SJSA1 (cell line): ENCODE measurements at places on chromosomes 16 and 17. TPM values are rescaled to one million over a fixed set of nuclear protein-coding genes. Genes with fewer than 3 reads are reported as not detected.

LLGL1 gene
- total RNA-seq: 15.9 and 19.3 TPM in 2 replicates

SAP30BP gene
- total RNA-seq: 90.5 and 208 TPM in 2 replicates

ASB16 gene
- total RNA-seq: not detected in 2 replicates

- DNase-seq: peak; percentile 43
Measured at GRCh38 chr17:43667947-43668348, 6.2 kb upstream of the MEOX1 start.

- no peak for DNase-seq
Measured at GRCh38 chr16:73056921-73057290, 9.0 kb upstream of the ZFHX3 start.

DNA sequence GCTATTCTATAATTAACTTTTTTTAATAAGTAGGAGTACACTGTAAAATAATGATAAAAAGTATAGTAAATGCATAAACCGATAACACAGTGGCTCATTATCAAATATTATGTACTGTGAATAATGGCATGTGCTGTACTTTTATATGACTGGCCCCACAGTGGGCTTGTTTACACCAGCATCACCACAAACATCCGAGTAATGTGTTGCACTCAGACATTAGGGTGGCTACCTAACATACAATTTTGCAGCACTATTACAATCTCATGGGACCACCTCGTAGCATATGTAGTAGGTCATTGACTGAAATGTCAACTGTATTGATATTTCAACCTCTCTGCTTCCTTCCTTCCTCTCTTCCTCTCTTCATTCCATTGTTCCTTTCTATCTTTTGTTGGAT, 51.7 kb downstream of the TBX4 start:
- DNase-seq: peak; percentile 73

NFAT5 gene
- total RNA-seq: 8.3 and 9.0 TPM in 2 replicates

RND2 gene
- total RNA-seq: 0.03 TPM in 1 of 2 replicates, not detected in the other

DNA sequence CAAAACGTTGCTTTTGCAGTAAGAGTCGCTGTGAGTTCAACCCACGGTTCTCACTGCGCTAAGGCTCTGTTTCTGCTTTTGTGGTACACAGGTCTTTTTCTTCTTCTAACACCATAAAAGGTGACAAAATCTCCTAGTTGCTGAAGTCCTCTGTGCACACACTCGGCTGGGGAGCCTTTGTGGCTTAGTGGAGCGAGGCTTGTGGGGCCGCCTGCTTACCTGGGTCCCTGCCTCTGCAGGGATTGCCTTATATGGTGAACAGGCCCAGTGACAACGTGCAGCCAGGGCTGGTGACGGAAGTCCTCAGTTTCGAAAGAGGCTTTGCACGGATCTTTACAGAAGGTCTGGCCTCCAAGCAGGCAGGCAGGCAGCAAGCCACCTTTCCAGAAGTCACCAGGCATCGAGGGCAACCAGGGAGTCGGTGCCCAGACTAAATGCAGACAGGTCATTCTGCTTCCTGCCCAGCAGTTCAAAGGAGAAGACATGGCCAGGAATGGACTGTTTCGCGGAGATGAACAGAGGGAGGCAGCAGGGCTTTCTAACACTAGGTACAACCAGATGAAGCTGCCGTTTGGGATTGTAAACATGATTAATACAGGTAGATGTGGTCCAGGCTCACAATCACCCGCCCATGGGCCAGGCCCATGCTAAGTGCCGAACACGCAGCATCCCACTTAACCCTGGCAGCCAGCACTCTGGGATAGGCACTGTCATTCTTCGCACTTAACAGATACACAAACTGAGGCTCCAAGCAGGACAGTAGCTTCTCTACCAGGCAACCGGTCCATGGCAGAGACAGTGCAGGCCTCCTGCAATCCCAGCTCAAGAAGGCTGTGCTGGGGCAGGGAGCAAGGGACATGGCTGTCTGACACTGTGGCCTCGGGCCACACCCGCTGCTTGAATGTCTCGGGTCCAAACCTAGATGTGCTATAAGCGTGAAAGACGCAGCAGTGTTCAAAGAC, 10.7 kb upstream of the MEAK7 start:
- no peak for DNase-seq

DNA sequence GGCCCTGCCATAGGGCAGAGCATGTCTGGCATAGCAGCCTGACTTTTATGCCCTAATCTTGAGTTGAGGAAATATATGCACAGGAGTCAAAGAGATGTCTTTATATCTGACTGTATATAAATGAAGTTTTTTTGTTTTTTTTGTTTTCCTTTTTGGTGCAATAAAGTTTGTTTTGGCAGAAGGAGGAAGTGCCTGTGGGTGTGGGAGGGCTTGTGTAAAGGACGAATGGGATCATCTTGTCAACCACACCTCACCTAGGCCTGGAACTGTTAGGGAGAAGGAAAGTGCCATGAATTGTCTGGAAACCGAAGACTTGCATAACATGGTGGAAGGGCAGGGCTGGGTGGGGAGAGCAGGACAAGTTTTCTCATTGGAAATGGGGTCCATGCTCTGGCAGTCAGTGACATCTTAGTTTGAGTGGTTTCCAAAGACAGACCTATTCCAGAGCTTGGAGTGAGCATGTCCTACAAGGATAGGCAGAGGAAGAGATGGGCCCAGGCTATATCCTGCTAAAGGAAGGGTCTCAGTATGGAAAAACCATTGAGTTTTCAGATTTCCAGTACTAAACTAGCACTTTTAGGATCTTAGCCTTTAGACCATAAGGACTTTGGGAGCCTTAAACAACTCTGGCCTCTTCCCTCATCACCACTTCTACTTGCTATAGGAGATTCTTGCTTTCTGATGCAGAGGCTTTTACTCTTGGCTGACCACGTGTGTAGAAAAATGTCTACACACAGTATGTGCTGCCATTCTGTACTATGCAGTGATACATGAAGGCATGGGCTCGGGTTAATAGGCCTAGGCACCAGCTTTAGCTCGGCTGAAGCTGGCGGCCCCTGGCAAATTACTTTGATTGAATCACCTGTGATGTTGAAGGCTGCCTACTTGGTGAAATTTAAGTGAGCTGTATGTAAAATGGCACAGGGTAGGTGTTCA, 15.5 kb downstream of the SNF8 start:
- no peak for DNase-seq

DNA sequence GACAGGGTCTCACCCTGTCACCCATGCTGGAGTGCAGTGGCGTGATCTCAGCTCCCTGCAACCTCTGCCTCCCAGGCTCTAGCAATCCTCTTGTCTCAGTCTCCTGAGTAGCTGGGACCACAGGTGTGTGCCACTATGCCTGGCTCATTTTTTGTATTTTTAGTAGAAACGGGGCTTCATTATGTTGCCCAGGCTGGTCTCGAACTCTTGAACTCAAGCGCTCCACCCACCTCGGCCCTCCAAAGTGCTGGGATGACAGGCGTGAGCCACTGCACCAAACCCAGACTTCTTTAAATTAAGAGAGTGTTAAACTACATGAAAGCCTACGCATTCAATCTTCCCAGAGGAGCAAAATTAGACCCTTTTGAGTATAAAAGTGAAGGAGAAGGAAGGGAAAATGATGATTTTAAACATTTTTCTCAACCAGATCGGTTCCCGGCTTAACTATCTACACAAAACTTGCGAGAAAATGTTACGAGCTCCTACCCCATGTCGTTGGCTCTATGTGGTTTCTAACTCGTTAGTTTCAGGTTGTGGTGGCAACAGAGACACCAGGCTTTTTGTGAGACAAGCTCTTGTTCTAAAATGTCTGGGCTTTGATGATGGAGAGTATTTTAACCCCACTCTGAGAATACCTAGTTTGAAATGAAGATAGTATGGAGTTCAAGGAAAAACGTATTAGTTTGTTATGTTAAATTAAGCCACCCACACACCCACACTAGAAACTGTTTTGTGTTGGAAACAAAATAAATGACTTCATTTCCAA, 26.3 kb downstream of the STAT5B start:
- no peak for DNase-seq

DNA sequence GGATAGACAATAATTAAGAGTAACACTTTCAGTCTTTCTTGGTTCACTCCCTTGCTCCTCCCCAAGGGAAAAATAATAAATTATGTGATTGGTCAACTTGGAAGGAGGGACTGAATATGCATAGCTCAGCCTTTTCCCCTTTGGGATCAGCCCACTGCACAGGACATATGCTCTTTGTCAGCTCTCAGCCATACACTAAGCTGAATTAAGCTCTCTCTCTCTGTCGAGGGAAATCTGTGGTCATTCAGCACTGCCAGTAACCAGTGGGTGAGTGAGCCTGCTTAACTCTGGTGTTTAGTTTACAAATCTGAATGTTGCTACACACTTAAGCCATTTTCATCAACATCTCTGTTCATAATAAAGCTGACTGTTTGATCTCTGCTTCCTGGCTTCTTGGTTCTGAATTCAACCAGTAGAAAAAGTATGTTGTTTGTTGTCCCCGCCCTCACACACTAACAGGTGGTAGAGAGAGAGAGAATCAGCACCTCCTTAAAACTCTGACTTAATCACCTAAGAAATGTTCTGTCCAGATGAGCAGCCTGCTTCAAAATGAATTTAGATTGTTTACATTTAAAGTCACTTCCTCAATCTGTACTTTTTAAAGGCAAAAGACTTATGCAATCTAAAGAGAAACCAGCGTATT, 102.3 kb upstream of the C17orf78 start:
- DNase-seq: no peak

- no peak for DNase-seq
Measured at GRCh38 chr16:1510941-1511351, 17.8 kb downstream of the TELO2 start.

XAF1 gene
- total RNA-seq: 13.4 and 19.9 TPM in 2 replicates

- no peak for DNase-seq
Measured at GRCh38 chr16:57113042-57113453, 20.7 kb downstream of the CPNE2 start.

GRCh38 chr16:20859229-20859628, 40.9 kb downstream of the DCUN1D3 start:
- DNase-seq: no peak

PNMT gene
- total RNA-seq: not detected in 2 replicates

- DNase-seq: no peak
Measured at GRCh38 chr16:13856398-13856797, 63.6 kb upstream of the ERCC4 start.

DNA sequence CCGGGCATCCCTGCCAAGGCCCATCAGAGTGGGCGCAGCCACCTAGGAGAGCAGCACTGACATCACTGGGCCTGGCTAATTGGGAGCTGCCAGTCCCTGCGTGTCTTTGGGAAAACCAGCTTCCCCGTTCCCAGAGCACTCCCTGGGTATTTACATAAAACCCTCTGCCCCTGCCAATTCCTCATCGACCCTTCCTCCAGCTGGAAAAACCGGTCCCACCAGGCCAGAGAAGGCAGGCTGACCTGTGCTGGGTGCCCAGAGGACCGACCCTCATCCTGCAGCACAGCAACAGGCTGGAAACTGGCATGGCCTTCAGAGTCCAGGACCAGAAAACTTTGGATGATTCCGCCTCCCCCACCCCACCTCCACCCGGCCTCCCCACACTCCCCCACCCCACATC, 8.2 kb upstream of the FOXN1 start:
- no peak for DNase-seq

DNA sequence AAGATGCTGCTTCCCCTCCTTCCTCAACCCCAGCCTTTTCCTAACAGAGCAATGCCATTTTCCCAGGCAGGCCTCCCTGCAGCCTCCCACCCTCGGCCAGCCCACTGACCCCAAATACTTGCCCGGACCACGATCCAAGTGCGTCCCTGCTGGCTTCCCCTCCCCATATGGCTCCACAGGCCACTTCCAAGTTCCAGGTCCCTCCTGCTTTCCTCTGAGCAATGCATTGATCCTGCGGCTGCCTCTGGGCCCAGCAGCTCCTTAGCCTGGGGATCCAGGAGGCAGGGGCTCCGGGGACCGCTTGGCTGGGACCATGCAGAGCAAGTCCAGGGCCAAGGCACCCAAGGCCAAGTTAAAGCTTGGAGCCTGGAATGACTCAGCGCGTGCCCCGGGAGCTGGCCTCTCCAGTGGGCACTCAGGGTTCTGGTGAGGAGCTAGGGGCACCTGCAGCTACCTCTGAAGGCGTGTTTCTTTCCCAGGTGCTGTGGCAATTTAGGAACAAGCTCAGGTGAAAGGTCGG, 51.9 kb upstream of the ENPP7 start:
- DNase-seq: no peak

DNA sequence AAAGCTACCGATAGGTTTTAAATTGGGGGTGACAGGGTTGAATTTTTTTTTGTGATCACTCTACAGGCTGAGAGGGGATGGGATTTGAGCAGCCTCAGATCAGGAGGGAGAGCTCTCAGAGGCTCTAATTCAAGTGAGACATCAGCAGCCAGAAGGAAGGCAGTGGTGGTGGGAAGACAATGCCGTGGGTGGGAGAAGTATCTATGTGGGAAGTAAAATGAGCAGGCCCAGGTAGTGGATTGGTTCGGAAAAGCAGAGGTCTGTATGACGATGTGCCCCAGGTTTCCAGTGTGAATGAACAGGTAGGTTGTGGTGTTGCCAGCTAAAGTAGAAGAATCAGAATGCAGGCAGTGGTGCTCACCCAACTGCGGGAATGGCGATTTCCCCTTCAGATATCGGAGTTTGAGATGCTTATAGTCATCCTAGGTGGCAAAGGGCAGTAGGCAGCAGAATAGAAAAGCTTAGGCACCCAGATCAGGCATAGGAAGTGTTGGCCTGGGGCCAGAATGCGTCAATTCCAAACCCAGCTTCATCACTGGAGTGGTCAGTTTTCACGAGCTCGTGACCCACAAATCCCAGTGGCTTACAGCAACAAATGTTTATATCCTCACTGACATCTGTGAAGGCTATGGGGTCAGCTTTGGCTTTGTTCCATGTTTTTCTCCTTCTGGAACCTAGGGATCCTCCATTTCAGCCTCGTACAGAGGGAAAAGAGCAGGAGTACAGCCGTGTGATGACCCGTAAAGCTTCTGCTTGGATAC, 24.0 kb downstream of the MEOX1 start:
- no peak for DNase-seq

- DNase-seq: peak; percentile 65
Measured at GRCh38 chr16:54446639-54447038, 160.1 kb upstream of the IRX3 start.

KRTAP1-1 gene
- total RNA-seq: not detected in 2 replicates

DNA sequence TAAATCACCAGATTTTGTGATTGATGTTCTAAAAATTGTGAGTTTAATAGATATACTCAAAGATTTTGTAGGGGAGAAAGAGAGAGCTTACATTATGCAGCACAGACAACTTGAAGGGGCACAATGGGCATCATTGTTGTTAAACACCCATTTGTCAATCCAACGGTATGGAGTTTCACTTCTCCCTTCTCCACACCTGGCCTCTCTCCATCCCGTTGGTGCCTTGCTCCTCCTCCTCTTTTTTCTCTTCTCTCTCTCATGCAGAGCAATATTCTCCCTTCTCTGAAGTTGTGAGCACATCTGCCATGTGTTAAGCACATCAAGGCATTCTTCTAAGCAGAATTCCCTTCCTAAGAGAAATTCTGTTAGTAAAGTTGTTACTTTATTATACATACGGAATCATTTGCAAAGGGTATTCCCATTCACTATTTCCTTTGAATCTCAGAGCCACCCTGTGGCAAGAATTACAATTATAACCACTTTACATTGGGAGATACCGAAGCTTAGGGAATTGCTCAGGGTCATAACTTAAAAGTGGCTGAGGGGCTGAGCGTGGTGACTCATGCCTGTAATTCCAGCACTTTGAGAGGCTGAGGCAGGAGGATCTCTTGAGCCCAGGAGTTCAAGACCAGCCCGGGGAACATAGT, 40.5 kb upstream of the SKAP1 start:
- DNase-seq: peak; percentile 39

- DNase-seq: no peak
Measured at GRCh38 chr16:66525396-66526180, 24.3 kb downstream of the TK2 start.

CDRT15 gene
- total RNA-seq: not detected in 2 replicates
